ENCODE measurements at places on chromosomes 16 and 17.

DNA sequence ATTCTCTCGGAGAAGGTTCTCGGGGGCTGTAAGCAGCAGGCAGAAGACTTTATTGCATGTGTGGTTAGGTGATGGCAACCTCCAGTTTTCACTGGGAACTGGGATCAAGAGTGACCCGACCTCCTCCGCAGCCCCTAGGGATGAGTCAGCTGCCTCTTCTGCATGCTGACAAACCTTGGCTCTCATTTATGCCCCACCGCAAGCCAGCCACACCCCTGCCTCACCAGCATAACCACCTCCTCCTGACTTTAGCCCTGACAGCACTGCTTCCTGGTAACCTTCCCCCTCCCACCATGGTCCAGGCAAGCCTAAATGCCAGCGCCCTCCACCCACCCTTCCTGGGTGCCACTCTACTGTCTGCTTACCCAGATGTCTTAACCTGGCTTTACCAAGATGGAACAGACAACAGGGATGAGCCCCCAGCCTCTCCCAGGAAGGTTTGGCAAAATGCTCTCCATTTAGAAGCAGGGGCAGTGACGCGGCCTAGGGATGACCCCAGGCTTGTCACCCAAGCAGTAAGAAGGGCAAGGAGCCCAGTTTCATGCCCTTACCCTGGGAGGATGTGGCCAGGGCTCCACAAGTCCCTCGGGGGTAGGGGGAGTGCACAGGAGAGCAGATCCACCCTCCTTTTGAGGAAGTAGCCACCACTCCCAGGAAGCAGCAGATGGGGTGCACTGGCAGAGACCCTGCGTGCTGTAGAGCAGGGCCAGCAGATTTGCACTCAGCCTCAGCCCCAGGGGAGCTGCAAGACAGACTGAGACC, 73.5 kb downstream of the GOSR1 start:
- DNase-seq: peak; percentile 78

DNA sequence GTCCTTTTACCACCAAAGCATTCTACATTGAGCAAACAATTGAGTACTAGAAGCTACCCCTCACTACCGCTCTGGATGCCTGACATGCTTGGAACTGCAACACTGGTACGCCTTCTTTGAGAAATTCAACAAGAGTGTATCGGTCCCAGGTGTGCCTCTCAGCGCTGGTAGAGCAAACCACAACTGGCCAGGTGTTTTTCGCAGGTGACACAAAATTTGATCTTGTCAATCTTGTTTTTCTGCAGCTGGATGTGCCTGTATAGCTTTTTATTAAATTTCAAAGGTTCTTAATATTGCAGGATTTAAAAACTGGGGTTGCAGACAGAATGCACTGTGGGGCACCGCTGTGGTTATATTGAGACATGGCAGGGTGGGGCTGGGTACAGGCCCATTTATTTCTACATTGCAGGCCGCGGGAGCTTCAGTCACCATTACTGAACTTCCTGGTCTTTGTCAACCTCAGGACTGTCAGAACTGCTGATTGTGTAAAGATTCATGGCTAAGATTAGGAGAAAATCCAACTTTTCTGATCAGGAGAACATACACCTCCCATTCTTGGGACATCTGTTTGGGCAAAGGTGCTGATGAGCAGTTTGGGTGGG, 4.5 kb upstream of the SNX20 start:
- DNase-seq: no peak

- no peak for DNase-seq
These were observed 8.6 kb downstream of the MED9 start for GRCh38 chr17:17485420-17485819.

DNA sequence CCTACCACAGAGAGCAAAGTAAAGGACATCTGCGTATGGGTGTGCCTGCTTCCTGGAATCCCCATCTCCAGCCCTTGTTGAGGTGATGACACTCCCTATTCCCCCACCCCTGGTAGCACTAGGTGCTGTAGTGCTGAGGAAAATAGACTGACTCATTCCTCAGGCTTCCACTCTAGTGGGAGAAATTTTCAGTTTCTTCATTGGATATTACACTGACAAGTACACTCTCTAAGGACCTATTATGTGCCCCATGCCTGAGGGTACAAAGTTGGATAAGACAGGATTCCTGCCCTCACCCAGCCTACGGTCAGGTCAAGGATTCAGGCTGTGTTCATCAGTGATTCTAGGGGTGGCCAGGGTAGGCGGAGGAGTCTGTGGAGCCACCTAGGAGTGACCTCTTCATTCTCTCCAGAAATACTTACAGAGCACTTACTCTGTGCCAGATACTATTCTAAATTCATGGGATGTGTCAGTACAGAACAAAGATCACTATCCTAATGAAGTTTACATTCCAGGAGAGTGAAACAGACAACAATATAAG, 4.5 kb upstream of the ZC3H7A start:
- peak; percentile 67 for DNase-seq

DNA sequence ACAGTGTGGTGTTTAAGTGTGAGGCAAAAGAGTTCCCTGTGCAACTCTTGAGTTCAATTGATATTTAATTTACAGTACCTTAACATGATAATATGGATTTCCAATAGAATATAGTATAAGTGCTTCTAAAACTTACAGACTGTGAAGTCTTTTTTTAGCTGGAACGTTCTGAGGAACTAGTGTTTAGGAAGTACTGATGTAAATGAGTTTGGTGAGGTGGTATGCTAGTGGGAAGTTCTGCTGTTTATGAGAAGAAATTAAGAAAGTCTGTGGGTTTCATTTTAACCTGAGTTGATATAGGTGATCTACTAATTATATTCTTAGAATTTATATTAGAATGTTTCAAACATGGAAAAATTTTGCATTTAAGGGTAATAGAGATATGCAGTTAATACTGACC, 32.0 kb downstream of the PTRH2 start:
- DNase-seq: no peak

DNA sequence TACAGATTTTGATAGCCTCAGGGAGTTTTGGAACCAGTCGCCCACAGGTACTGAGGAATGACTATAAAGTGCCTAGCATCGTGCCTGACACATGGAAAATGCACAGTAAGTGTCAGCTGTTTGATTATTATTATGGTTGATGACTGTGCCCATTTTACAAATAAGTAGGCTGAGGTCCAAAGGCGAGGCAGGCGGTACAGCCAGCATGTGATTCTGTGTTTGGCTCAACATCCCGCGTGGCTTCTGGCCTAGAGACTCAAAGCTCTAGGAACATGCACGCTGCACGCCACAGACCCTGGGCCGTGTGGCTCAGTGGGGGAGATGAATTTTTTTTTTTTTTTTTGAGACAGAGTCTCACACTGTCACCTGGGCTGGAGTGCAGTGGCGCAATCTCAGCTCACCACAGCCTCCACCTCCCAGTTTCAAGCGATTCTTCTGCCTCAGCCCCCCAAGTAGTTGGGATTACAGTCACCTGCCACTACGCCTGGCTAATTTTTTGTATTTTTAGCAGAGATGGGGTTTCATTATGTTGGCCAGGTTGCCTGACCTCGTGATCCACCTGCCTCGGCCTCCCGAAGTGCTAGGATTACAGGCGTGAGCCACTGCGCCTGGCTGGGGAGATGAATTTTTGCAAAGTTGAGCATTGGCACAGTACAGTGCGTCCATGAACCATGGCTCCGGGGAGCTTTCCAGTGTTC, 57.7 kb downstream of the NKD1 start:
- DNase-seq: no peak

DNA sequence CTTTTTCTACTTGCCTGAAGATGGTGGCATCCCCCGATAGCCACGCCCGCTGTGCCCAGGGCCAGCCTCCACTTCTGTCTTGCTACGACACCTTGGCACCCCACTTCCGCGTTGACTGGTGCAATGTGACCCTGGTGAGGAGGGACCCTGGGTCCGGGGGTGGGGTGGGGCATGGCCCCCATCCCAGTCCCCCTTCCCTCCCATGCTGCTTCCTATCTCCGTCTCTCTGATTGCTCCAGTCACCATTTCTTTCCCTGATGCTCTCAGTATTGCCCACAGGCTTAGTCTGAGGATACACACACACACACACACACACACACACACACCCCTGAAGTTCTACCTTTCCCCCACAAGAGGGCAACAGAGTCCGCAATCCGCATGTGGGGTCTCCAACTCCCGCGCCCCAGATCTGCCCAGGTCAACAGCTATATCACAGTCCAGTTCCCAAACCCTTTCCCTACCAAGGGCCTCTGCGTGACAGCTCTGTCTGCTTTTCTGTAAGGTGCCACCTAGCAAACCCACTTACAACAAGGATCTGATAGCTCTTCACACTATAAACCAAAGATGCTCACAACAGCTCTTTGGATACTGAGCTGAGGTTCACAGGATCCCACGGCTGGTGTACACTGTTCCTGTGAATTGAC, 3.4 kb downstream of the SGCA start:
- DNase-seq: peak; percentile 87

DNA sequence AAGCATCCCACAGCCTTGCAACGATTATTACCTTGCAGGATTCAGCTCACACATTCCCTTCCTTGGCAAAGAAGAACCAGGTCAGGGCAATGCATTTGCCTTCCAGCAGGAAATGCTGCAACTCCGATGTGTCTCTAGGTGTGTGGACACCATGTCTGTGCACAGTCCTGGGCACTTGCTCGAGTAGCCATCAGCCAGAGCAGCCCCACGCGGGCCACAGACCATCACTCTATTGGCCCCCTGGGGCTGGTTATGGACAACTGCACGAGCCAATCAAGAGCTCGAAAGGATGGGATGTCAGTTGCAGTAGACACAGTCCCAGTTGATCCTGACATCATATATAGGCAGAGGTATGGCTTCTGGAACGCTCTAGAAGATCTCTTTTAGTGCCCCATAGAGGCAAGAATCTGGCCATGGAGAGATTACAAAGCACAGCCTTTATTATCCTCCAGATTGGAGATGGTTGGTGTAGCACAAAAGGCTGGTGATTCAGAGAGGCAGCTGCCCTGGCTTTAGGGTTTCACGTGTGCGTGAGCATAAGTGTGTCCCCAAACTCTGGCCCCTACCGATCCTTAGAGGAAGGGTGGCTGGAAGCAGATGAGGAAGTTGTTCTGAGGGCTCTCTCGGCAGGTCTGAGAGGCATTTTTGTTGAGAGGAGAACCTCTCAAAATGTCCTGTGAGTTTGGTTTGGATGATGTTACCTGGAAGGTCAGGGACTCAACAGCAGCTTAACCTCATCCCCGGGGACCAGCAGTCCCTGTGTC, 403.8 kb downstream of the SEC14L1 start:
- DNase-seq: no peak

GRCh38 chr17:14775731-14776492, 475.0 kb downstream of the HS3ST3B1 start:
- no peak for DNase-seq

DNA sequence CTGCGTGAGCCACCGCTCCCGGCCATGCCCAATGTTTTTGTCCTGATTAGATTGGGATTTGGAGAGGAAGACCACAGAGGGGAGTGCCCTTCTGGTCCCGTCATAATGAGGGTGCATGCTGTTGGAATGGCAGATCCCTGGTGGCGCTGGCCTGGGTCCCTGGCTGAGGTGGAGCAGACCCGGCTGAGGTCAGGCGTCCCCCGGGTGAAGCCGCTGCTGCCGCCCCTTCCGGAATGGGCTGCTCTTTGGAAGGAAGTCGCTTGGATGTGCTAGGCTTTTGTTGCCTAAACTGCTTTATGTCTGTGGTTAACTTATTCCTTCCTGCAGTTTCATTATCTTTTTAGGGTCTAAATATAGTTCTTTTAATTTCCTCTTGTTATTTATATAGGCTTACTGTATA, 120.3 kb upstream of the CHMP6 start:
- no peak for DNase-seq

DNA sequence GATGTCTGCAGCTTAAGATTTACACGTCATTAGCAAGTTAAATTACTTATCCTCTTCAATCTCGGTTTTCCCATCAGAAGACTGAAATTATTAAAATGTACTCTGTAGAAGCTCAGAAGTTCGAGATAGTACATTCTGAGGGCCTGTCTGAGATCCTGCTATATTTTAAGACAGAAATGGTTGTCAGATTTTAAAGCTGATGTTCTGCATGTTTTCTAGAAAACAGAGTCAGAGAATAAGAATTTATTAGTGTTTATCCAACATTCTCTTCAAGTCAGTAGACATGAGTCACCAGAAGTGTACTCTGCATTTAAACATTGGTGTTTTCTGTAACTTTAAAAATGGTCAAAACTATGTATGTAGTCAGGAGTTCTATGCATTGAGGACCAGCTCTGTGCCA, 155.2 kb upstream of the MYOCD start:
- DNase-seq: peak; percentile 54

- peak; percentile 22 for DNase-seq
These were observed 9.2 kb upstream of the CCNF start for GRCh38 chr16:2420035-2420434.

DNA sequence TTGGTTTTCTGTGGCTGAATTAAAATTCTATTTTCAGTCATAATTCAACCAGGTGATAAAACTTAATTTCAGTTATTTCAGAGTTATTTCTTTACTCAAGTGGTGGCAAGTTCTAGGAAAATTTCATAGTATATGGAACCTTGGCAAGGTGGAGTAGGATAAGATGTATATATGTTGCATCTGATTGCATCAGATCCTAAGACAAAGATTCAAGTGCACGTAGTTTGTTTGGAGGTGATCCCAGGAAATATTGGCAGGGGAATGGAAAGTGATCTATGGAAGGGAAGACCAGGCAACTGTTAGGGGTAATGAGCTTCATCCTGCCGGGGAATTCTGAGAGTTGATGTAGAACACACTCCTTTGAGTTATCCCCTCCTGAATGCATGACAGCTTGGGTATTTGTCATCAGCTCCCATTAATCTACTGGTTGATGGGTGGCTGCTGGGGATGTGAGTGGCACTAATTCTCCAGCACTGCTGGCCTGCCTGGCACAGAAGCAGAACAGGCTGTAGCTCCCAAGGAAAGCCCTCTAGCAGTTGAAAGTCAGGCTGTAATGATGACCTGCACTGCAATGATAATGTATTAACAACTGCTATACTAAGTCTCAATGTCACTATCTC, 52.2 kb upstream of the TOM1L1 start:
- DNase-seq: no peak

DNA sequence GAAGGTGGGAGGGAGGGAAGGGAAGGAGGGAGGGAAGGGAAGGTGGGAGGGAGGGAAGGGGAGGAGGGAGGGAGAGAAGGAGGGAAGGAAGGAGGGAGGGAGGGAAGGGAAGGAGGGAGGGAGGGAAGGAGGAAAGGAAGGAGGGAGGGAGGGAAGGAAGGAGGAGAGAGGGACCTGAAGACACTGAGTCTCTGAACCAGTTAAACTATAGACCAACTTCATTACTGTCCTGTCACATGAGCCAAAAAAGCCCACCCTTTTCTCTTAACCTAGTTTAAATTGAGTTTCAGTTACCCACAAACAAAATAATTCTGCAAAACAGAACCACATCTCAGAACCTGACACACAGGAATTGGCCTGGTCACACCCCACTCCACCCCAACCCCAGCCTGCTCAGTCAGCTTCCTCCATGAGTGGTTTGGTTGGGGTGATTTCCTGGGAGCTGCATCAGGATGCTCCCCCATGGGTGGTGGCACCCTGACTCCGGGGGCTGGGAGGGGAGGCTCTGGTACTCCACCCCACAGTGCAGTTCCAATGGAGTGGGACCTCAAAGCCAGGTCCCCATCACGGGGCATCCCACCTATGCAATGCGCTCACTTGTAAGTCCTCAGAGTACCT, 4.7 kb upstream of the PRR29 start:
- DNase-seq: no peak

DNA sequence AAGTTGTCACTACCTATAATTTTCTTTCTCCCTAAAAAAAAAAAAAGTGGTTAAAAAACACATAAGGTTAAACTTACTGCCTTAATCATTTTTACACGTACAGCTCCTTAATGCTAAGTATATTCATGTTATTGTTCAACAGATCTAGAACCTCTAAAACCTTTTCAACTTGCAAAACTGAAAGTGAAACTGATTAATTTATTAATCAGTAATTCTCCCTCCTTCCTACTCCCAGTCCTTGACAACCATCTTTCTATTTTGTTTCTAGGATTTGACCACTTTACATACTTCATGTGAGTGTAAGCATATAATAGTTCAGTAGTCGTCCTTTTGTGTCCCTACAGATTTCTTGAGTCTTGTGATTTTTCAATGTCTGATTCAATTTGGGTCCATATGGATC, 251.4 kb upstream of the KIF2B start:
- peak; percentile 50 for DNase-seq

Data from ELR (cell line).